ENCODE measurements at places on chromosomes 6 and 20.

DNA sequence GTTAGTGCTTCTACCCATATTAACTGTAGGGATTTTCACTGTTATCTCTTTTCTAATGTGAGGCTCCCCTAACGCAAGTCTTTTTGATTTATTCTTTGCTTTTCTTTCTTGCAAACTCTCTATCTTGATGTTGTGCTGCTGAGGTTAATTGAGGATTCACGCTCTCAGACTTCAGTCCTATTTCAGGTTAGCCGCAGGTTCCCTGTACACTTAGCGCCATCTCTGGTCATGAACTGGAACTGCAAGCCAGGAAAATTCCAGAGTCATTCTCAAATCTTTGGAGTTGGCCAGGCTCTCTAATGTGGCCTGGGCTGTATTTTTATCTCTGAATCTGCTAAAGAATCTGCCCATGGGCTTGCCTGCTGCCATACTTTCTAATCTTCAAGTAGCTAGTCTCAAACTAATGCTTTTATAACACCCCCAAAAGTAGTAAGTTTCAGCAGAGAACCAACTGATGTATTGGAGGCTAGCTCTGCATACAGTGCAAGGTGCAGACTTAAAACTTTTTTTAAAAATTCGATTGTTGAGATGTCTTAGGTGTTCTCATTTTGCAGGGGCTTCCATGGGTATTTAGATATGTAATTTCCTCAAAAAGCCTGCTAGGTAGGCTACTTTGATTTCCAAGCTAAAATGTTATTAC, 91.1 kb upstream of the OPRM1 start:
- no peak overlapping the region for H3K27ac ChIP-seq
- H3K4me1 ChIP-seq, result no peaks in the 10 kb centered on the region
- DNase-seq, result no peak
- H3K36me3 ChIP-seq, result no peaks in the 10 kb centered on the region
- H3K4me3 ChIP-seq, result no peak overlapping the region

DNA sequence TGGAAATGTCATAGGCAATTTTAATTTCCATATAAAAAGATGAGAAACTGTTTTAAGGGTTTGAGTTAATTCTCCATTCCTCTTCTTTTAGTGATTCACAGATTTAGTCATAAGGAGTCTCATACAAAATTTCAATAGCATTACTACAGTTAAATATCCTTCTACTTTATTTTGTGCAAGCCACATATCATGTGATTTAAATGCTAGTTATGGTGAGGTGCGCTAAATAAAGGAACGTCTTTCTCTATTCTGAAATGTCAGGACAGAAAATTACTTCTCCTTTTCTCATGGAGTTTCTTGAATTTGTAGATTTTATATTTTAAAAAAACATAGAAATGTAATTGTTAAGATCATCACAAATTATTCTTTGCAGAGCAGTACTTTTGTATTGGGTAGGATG, 50.0 kb upstream of the SUPT3H start:
- no peak overlapping the region for H3K27ac ChIP-seq
- H3K4me3 ChIP-seq, result no peak overlapping the region
- no peaks in the 10 kb centered on the region for H3K4me1 ChIP-seq
- no peaks in the 10 kb centered on the region for H3K27me3 ChIP-seq
- H3K36me3 ChIP-seq, result no peaks in the 10 kb centered on the region

DNA sequence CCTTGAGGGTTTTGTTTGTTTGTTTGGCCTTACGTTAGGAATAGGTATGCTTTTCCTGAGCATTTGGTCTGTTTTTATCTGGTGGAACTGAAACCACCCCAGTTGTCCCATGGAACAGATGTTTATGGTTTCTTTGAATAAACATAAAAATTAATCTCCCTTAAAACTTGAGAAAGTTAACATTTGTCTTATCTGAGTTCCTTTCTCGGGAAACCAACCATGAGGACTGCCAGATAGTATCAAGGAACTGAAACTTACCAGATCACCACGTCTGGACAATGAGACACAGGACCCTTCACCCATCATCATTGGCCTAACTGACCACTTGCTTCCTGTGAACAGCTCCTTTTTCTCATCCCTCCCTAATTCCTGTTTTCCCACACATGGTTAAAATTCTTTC, 15.3 kb upstream of the HECA start:
- peaks cover 2% of the 10 kb centered on the region for H3K4me1 ChIP-seq
- H3K27me3 ChIP-seq, result no peaks in the 10 kb centered on the region
- no peaks in the 10 kb centered on the region for H3K36me3 ChIP-seq
- no peak for DNase-seq
- no peak overlapping the region for H3K27ac ChIP-seq
- no peak overlapping the region for H3K4me3 ChIP-seq

DNA sequence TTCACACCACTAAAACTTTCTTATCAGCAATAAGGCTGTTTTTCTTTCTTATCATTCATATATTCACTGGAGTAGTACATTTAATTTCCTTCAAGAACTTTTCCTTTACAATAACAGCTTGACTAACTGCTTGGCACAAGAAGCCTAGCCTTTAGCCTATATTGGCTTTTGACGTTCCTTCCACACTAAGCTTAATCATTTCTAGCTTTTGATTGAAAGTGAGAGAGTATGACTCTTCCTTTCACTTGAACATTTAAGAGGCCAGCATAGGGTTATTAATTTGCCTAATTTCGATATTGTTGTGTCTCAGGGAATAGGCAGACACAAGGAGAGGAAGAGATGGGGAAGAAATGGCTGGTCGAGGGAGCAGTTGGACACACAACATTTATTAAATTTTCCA, 23.6 kb downstream of the THEMIS start:
- no peaks in the 10 kb centered on the region for H3K36me3 ChIP-seq
- DNase-seq, result no peak
- H3K27ac ChIP-seq, result no peak overlapping the region
- H3K4me3 ChIP-seq, result no peak overlapping the region
- no peaks in the 10 kb centered on the region for H3K27me3 ChIP-seq

Data from aorta (tissue), 5 donors.